CD4-positive, alpha-beta T cell treated with Interferon alpha-2 for 1 hour (primary cell): ENCODE measurements at places on chromosomes 1 and 21.

DNA sequence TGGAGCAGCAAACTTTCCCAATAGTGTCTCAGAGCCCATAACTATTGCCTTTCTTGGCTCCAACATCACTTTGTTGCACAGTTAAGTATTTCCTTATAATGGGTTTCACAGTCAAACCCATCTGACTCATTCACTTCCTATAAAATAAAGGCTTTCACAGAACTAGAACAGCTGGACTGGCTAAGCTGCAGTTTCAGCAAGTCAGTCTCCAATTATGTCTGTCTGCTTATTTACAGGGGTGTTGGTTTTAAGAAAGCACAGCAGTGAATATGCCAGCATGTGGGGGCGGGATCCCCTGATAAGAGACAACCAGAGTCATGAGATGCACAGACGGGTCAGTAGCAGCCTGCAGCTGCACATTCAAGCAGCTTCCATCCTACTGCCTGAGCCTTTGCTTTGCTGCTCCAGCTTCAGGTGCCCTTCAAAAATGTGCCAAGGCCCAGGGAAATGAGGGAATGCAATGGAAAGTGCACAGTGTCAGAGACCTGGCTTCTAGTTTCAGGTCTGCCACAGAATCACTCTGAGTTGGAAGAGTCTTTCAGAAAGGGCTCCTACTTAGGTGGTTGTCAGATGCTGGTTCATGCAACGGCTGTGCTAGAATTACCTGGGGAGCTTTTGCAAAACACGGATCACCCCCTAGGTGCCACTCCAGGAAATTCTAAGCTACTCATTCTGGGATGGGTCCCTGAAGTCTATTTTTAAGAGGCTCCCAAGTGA lies 24.8 kb downstream of the RNF19B start:
- peak; percentile 32 for DNase-seq

DNA sequence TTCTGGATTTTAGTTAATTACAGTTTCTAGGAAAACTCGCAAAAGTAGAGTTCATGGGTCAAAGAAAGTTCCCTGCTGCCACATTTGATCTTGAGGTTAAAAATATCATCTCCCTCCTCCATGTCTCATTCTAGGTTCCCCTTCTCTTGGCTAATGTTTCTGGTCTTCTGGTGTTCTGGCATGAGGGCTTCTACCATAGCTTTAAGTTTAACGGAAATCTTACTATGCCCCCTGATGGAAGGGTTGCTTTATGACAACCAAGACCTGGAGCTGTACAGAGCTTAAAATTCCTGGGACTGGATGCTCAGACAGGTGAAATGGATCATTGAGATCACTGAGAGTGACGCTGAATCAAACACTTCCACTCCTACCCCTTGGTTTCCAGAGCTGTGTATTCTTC lies 1881.7 kb downstream of the MRPL39 start:
- DNase-seq, result no peak

DNA sequence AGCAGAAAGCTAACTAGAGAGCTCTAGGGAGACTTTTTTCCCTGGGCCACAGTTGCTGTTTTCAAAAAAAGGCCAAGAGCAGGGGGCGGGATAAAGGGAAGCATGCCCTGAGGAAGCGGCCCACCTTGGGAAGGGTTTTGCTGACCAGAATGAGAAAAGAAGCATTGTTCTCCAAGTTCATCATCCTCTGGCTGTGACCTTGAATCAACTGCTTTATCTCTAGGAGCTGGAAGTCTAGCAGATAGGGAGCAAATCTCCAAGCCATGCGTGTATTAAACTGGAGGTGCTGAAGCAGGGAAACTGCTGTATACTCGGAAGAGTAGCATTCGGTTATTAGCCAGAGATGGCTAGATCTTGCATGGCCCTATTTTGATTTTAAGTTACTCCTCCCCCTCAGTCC lies 64.8 kb downstream of the ATP2B4 start:
- no peak for DNase-seq

GRCh38 chr1:207463021-207463420 lies 8.9 kb downstream of the CR2 start:
- no peak for DNase-seq

DNA sequence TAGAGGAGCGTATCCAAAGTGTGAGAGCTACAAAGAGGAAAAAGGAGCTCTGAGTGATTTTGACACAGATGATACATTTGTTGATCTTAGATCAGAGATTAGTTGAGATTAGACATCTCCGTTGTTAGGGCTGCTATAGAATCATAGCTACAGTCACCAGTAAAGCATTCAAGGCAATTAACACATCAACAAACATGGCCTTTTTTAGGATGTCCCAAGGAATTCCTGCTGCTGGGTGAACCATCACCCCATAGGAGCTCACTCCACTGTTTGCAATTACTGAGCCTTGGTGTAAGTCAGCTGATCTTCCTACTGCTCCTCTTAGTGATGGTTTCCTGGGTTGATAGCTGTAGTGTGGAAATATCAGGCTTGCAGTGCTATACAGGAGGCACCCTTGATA lies 6.7 kb upstream of the RSRP1 start:
- no peak for DNase-seq

DNA sequence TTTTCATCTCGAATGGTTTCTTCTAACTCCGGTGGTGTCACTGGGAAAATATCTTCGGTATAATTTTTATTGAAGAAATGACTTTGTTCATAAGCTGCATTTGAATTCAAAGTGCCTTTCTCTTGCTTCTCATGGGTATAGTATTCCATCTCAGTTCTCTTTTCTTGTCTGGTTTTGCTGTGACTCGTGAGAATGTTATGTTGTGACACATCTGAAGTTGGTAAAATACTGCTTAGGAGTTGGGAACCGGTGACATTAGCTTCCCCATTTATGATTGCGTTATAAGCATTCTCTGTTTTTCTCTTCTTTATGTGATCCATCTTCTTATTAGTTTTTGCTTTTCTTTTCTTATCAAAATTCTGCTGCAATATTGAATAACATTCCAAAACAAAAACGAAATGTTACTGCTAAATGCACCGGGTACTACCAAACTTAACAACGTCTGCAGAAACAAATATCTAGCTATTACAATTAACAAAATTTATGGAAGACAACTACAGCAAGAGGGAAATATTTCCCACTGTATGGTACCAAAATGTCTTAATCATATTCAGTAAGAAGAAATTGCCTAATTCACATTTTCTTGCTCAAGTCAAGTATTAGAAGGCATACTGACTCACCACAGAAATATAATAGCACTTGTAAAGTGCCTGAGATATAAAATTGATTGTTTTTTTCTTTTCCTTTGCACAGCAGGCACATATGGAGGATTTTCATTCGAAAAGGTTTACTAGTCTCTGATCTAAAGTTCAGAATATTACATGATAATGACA lies 15.5 kb downstream of the LRIF1 start:
- DNase-seq, result no peak

DNA sequence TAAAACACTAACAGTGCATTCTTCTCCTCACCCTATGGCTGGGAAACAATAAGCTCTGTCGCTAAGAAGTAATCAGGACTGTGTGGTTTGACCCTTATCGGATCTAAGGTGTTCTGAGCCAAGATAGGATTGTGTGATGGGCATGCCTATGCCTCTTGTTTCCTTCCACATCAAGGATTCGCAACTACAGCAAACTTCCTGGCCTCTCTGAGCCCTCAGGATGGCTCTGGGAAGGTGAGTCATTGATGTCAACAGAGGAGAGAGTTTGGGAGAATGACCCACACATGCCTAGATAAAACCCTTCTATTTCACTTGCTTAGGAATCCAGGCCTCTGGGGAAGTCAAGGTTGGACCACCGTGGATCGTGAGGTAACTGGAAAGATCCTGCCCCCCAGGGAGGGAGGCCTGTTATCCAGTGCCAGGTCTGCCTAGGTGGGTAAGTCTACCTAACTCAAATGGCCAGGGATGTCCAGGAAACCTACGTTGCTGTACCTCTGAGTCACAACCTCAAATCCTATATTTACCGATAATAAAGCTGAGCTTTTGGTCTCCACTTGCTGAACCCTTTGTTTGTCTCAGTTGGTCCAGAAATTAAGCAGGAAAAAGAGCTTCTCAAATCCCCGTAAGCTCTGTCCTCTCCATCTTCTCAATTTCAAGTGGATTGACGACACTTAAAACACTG lies 27.4 kb downstream of the TIAM1 start:
- no peak for DNase-seq

GRCh38 chr21:31326522-31327242 lies 17.4 kb downstream of the TIAM1 start:
- DNase-seq, result peak; percentile 36

DNA sequence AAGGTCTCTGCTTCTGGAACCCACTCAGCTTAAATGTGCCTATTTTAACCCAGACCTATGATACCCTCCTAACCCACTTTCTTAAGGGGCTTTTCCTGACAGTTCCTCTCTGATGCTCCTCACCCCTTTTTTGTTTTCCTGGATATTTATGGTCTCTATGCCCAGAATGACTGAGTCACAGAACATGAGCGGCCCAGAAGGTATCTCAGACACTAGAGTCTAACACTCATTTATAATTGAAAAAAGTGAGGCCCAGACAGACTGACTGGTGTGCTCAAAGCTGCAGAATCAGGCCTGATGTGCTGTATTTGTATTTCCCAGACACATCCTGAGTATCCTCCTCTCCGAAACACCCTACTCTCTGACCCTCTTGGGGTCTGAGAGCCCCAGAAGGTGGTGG lies 44.0 kb downstream of the LRRC71 start:
- no peak for DNase-seq

DNA sequence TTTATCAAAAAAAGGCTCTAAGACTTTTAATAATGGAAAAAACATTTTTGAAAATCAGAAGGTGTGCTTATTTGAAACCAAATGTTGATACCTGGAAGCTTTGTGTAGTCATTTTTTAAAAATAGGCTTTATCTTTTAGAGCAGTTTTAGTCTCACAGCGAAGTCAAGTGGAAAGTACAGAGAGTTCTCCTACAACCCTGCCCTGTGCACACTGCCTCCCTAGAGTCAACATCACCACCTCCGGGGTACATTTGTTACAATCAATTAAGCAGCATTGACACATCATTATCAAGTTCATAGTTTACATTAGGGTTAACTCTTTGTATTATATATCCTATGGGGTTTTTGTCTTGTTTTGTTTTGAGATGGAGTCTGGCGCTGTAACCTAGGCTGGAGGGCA lies 10.7 kb upstream of the ERO1B start:
- no peak for DNase-seq

DNA sequence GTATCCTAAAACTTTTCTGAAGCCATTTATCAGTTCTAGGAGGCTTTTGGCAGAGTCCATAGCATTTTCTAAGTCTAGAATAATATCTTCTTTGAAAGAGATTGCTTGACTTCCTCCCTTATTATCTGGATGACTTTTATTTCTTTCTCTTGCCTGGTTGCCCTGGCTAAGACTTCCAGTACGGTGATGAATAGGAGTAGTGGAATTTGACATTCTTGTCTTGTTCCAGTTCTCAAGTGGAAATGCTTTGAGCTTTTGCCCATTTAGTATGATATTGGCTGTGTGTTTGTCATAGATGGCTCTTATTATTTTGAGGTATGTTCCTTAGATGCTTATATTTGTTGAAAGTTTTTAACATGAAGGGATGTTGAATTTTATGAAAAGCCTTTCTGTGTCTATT lies 1647.9 kb downstream of the PLA2G4A start:
- no peak for DNase-seq

- DNase-seq, result no peak
These were observed 25.2 kb downstream of the GFI1 start for GRCh38 chr1:92461364-92462097.

GRCh38 chr21:39690454-39690853 lies 54.5 kb upstream of the IGSF5 start:
- no peak for DNase-seq

DNA sequence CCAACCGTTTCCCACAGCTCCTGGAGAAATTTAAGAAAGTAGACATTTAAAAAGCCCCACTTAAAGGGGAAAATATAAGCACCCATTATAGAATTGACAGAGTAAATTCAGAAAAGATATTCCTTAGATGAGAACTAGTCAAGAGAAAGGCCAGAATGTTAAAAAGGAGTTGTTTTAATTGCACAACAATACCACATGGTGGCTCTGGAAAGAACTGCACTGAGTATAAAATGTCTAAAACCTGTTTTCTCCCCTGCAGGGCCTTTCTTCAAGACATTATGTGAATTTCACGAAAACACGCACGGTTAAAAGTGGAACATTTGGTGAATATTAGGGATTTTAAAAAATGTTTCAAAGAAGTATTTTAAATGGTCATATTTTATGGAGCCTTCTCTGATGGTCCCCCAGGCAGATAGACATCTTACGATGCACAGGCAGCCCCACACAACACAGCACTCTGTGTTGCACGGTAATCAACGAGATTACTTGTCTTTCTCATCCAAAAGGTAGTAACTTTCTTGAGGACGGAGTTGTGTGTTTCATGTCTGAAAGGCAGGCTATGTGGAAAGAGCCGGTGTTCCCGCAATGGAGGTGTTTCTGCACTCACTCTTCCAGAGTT lies 101.9 kb downstream of the PRRX1 start:
- DNase-seq, result no peak

GRCh38 chr1:31862071-31862470 lies 46.2 kb upstream of the SPOCD1 start:
- no peak for DNase-seq

DNA sequence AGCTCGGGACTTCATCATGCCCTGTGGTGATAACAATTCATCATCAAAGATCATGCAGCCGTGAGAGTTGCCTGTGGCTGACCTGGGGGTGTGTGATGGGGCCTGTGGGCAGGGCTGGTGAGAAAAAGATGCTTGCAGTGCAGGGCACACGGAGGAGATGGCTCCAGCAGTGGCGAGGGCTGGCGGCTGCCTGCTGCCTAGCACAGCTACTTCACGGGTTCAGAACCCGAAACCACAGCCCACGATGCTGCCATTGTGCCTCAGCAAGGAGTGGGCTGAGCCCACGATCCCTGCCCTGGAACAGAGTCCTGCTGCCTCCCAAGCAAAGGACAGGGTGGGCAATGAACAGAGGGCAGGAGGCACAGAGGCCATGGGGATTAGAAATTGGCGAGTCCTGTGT lies 631 bp upstream of the KRTAP10-9 start:
- DNase-seq, result peak; percentile 42
